Nephron progenitor cell (in vitro differentiated cells): ENCODE measurements at places on chromosomes 2 and 18.

- DNase-seq = no peak
Measured at GRCh38 chr2:226699321-226699720, 100.3 kb downstream of the IRS1 start.

DNA sequence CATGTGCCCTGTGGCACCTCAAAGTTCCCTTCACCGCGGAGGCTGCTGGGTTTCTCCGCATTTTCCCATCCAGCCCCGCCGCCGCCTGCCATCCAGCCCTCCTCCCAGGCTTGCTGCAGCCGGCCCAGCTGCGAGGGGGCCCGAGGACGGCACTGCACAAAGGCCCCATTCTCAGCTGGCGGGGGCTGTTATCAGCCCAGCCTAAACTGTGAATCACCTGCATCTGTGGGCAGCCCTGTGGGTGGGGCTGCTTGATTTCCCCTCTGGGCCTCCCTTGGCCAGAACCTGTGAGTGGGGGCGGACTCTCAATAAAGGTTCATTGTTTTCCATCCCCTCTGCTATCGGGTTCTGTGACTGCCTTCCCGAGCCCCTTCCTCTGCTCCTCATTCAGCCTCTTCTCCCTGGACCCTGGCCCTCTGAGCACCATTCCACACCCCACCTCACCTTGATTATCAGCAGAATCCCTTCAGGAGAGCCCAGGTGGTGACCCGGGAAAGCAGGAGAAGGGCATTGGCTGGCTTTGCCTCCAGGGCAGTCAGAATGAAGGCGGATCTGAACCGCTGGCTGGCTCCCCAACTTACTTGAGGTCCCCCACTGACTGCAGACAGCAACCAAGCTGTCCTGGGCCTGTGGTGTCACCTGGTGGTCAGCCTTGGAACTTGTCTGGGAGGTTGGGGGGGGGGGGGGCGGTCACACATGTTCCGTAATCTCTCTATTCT is 204.5 kb downstream of the ZFP36L2 start:
- no peak for DNase-seq

GRCh38 chr18:43046322-43046721 is 69.2 kb downstream of the RIT2 start:
- DNase-seq = no peak

DNA sequence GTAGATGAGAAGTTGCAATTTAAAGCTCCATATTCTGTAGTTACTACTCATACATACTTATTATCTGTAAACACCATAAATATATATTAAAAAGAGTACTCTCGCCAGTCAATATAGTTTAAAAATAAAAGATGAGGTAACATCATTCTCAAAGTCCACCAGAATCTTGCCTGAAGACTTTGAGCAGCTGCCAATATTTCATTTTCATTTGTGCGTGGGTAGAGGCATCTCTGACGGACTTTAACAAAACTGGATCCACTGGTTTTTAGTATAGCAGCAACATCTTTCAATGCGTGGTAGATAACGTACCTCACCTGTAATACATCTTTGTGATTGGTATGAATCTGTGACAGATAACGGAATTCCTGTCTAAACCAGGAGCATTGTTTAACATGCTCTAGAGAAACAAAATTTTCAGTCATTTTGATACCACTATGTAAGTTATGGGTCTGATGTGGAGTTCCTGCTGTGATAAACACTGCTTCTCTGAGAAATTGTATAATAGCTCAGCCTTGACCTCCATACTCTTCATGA is 45.0 kb downstream of the WDR75 start:
- DNase-seq = no peak

DNA sequence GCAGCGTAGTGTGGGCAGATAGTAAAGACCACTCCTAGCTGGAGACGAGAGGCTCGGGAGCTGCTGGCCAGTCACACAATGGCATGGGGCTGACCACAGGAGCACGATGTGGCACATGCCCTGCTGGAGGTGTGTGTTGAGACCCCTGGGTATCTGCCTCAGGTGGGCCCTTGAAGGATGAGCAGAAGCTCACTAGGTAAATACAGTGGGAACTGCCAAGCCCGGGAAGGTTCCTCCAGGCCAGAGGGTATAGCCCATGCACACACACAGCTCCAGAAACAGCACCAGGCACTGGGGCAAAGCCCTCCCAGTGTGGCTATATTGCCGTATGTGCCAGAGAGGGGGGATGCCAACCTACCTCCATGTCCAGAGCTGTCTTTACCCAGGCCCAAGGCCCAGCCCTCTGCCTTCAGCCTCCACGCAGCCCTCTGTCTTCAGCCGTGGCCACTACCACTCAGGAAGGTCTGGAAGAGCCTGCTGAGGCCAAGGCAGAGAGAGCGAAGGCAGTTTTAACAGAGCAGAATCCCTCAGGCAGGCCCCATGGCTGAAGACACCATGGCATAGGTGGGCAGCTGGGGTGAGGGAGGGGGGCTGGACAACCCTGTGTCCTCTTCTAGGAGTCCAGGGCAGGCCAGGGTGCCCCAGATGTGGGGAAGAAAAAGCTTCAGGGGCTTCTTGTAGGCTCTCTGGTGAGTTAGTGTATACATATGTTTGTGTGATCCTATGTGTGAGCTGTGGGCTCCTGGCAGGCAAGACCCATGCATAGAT is 7.0 kb upstream of the ARID5A start:
- no peak for DNase-seq

DNA sequence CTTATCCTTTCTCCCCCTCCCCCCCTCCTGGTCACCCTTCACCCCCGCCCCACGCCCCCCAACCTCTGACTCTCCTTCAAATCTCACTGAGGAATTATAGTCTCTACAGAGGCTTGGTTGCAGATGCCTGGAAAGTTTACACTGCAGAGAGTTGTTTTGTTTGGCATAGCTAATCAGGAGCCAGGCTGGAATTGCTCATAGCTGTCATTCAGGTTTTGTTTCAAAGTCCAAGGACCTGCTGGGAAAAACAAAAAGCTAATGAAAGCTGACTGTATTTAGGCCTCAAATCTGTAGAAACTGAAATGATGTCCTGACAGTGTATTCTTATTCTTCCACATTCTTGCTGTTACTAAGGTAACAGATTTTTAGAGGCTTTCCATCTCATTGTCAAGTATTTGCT is 22.6 kb downstream of the GREB1L start:
- peak; percentile 36 for DNase-seq

- no peak for DNase-seq
Measured at GRCh38 chr2:96241900-96242611, 23.7 kb downstream of the TMEM127 start.

- no peak for DNase-seq
Measured at GRCh38 chr18:22915337-22915736, 17.8 kb upstream of the RBBP8 start.

GRCh38 chr2:228318218-228318617 is 136.7 kb upstream of the SPHKAP start:
- peak; percentile 28 for DNase-seq

DNA sequence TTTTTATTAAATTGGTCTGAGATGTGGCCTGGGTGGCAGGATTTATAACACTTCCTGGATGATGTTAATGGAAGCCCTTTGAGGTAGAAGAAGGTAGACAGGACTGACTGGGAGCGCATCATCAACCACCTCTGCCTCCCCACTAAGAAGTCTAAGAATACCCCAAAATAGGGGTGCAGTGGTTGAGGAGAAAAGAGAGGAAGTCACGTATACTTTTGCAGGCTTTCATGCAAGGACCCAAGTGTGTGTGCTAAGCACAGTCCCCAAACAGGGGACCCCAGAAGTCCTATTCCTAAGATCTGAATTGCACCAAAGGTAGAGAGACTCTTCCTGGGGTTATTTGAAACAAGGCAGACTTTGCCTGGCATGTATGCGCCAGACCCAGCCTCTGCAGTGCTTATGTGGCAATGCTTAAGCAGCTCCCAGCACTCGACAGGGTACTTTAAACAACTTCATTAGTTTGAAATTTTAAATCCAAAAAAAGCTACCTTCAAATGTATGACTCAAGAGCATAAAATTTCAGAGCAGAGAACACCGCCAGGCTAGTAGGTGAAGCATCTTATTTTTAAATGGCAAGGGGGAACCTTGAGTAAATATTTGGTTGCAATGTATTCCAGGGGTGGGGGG is 35.3 kb downstream of the BCL2 start:
- DNase-seq = no peak

GRCh38 chr2:24712296-24712695 is 80.9 kb downstream of the PTRHD1 start:
- DNase-seq = no peak

DNA sequence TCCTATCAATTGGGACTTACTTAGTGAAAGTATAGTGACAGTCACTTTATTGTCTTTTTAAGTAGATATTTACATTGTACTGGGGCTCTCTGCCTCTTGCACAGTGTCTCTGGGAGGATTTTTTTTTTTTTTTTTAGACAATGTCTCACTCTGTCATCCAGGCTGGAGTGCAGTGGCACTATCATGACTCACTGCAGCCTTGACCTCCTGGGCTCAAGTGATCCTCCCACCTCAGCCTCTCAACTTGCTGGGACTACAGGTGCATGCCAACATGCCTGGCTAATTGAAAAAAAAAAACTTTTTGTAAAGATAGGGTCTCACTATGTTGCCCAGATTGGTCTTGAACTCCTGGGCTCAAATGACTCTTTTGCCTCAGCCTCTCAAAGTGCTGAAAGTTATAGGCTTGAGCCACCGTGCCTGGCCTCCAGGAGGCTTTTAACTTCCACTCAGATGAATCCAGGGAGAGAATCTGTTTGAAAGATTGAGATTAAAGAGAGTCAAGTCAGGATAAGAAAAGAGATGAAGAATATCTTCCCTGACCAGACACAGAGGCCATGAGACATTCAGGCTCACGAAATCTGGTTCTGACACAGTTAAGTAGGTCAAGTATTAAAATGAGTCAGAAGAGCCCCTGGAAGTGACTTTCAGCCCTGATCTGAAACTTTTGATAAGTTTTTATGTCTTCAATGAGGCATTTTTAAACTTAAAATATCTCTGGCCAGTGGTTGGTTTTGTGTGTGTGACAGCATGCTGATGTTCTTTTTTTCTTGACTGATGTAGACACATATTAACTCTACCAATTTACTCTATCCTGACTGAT is 18.3 kb downstream of the ARHGEF33 start:
- no peak for DNase-seq

DNA sequence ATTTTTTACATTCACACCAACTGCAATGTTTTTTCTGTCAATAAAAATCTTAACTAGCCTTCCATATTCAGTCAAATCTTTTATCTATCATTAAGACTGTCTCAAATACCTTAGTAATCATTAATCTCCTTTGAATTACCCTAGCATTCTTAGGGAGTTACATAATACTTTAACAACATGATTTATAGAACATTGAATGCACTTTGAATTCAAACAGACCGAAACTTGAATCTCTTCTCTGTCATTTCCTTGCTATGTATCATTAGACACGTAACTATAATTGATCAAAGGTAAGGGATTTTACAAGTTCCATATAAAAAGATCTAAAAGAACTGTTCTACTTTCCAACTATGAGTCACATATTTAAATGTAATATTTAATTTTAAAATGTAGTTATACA is 330.9 kb downstream of the RIT2 start:
- DNase-seq = no peak

GRCh38 chr2:19051203-19051831 is 307.1 kb downstream of the OSR1 start:
- DNase-seq = peak; percentile 31

GRCh38 chr2:71244302-71244660 is 17.4 kb upstream of the PAIP2B start:
- no peak for DNase-seq

- no peak for DNase-seq
Measured at GRCh38 chr2:109089602-109090300, 39.3 kb upstream of the SH3RF3 start.

DNA sequence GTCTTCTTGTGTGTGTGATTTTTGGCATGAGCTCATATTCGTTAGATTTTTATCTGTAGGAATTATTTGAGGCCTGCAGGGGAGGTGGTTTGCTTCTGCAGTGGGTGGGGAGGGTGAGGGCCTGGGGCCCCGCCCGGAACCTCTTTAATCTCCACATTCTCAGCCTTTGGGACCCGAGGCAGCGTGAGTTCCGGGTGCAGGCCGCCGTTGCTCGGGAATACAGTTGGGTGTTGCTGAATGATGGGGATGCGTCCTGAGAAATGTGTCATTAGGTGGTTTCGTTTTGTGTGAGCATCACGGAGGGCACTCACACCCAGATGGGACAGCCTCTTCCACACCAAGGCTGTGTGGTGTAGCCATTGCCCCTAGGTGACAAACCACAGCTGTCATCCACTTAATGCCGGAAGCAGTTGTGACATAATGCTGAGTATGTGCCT is 13.7 kb upstream of the GAL3ST2 start:
- no peak for DNase-seq

GRCh38 chr2:141736466-141736865 is 394.4 kb downstream of the LRP1B start:
- DNase-seq = no peak

- no peak for DNase-seq
Measured at GRCh38 chr2:241867776-241868420, 1.6 kb upstream of the RTP5 start.

GRCh38 chr2:238863749-238864206 is 15.9 kb downstream of the TWIST2 start:
- no peak for DNase-seq

GRCh38 chr2:185456517-185456916 is 282.1 kb upstream of the FSIP2 start:
- DNase-seq = no peak

DNA sequence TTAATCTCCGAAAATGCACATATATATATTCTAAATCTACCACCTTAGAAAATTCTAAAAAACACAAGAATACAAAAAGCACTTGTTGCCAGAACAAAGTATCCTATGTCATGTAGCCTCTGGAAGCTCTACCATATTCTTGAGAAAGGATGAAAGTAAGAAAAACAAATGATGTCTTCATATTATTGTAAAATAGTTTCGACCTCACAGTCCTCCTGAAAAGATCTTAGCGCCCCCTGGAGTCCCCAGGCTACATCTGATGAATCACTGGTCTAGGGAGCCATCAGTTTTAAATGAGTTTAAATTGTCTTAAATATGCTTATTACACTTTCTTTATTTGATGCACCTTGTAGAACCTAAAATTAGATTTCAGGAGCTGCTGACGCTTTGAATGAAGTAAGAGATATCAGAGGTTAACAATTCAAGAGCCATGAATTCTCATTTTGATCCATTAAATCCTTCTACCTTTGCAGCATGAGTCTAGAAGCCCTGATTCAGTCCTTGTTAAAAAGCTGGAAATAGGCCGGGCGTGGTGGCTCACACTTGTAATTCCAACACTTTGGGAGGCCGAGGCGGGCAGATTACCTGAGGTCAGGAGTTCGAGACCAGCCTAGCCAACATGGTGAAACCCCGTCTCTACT is 138.8 kb downstream of the MCFD2 start:
- peak; percentile 50 for DNase-seq

GRCh38 chr2:96397756-96398530 is 62.4 kb downstream of the NCAPH start:
- no peak for DNase-seq
